ENCODE measurements at places on chromosomes 6 and 20.
A peak's percentile ranks its signal among the peaks of the same experiment; 100 is the strongest.

- peak; percentile 70 for DNase-seq
Measured at GRCh38 chr20:29497261-29497671, 1760.2 kb upstream of the DEFB115 start.

DNA sequence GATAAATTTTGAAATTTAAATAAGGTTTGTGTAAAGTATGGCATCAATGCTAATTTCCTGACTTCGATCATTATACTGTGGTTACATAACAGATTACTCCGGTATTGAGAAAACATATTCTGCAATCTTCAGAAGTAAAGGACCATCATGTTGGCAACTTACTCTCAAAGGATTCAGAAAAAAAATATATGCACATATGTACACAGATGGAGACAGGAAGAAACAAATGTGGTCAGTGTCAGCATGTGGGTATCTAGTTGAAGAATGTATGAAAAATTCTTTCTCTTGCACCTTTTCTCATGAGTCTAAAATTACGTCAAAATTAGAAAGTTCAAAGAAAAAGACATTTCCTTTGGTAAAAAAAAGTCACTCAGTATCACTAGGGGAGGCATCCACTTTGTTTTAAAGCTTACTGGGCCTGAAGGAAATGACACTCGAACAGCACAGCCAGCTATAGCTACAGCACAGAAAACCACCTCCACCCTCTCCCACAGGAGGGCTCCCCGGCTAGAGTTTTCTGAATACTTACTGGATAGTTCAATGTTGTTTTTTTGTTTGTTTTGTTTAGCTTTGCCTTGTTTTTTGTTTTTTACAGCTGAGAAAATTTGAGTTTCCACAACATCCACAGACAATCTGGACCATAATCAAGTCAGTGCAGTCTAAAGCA is 317.2 kb upstream of the AGPAT4 start:
- DNase-seq, result no peak

GRCh38 chr6:154157082-154157481 is 118.0 kb downstream of the OPRM1 start:
- peak; percentile 10 for DNase-seq

DNA sequence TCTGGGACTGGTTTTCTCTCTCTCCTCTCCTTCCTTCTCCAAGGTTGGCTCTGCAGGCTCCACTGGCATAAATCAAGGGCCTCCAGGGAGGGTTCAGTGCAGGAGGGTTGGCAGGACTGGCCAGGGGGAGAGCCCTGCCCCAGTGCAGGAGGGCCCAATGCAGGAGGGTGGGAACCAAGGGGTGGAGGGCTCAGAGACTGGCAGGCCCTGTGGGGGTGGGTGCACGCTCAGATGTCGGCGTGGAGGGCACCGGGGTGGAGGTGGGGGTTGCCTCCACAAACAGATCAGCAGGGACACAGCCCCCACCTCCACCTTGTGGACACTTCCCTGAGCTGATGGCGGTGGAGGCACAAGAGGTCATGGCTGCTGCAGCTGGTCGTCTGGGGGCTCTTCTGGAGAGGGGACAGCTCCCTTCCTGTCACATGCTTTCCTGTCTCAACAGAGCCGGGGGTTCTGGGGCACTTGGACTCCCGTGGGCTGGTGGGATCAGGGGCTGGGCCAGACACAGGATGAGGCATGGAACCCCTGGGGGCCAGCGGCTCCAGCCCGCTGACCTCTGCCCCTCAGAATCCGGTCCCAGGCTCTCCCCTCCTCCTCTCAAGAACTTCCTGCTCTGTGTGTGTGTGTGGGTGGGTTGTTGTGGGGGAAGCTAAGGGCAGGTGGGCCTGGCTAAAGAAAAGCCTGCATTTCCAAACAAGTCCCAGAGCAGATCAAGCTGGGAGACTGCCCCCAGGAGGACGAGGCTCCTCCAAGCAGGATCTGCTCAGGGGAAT is 2.7 kb upstream of the ABHD16B start:
- peak; percentile 65 for DNase-seq

- no peak for DNase-seq
Measured at GRCh38 chr6:32182555-32182981, 1.5 kb downstream of the AGER start.

GRCh38 chr20:43006651-43007375 is 182.9 kb downstream of the PTPRT start:
- no peak for DNase-seq

DNA sequence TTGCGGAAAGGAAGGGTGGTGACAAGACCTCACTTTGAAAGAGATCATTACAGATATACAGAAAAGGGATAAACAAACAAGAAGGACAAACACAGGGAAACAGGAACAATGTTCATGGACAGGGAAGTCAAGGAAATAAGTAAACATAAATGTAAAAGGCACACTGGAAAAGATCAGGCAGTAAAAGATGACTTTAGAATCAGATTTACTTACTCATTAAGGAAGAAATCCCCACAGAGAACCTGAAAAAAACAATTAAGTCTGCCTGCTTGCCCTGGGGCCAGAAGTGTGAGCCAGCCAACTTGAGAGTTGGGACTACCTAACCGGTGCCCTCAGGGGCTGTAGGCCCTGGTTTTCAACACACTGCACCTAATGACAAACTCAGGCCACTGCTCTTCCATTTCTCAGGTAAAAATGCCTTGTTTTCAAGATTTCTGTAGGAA is 1.7 kb downstream of the APMAP start:
- no peak for DNase-seq

- DNase-seq, result no peak
Measured at GRCh38 chr20:59721386-59721785, 117.0 kb downstream of the PHACTR3 start.

Measured in fibroblast of lung (primary cell).